Kidney capillary endothelial cell (primary cell): ENCODE measurements at places on chromosomes 6 and 20.
A peak's percentile ranks its signal among the peaks of the same experiment; 100 is the strongest.

DNA sequence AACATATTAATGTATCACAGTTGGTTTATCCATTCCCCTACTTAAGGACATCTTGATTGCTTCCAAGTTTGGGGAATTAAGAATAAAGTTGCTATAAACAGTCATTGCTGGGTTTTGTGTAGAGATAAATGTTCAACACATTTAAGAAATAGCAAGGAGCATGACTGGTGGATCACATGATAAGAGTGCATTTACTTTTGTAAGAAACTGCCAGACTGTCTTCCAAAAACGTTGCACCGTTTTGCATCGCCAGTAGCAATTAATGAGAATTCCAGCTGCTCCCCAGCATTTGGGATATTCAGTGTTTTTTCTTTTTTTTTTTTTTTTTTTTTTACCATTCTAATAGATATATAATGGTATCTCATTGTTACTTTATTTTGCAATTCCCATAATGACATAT lies 695.7 kb upstream of the GJE1 start:
- DNase-seq = no peak

DNA sequence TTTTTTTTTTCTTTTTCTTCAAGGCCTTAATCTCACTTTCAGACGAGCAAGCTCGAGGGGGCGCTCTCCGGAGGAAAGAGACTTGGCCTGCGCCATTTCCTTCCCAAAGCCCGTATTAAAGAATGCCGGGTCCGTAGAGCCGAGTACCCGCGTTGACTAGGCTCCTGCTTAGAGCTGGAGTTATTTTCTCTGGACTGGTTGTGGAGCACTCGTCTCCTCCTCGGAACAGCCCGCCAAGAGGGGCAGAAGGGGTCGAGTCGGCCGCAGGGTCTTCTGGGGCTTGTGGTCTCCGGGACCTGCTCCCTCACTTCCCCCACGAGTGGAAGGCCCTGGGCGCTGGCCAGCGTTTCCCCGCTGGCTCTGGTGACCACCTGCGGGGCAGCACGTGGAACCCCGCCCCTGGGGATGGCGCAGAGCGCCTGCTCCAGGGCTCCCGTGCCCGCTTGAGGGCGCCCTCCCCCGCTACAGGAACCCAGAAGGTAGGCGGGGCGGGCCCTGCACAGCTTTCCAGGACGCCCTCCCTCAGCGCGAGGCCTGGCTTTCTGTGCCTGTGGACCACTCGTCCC lies 2.7 kb upstream of the MEI4 start:
- no peak for DNase-seq

DNA sequence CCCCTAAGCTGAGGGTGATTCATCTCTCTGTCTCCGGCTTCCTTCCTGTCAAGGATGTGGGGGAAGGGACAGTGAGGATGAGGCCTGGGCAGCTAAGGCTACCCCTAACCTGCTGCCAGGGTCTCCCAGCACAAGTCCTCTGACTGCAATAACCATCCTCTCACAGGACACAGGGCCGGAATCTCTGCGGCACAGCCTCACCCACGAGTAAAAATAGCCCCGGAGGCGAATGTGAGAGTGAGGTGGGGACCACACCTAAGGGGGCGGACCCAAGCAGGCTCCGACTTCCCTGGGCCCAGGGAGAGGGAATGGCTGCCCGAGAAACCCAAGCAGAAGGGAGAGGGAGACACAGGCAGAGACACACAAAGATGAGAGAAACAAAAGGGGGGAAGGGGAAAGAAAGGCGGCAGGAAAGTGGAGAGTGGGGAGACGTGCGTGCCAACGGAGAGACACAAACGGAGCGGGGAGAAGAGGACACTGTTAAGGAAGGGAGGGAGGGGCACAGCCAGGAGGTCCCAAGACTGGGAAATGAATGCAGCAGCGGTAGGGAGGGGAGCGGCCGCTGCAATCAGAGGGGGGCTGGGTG lies 1.4 kb downstream of the CLIC1 start:
- DNase-seq = peak; percentile 97

DNA sequence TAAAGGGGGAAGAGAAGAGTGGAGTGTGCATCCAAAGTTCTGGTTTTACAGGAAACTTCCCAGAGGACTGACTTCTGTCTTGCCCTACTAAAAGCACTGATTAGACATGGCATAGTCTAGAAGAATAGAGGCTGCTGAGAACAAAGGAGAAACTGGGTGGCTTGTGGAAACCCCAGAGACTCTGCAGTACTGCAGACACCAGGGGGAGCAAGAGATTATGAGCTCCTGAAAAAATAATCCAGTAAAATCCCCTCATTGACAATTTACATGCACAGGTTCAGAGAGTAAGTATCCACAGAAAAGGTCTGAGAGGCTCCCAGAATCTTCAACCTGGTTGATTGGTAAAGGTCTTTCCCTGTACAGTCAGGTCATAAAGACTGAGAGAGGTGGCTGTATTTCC lies 48.7 kb upstream of the CLVS2 start:
- no peak for DNase-seq

- DNase-seq = no peak
Observed at GRCh38 chr6:11566609-11567008, 29.1 kb downstream of the TMEM170B start.

DNA sequence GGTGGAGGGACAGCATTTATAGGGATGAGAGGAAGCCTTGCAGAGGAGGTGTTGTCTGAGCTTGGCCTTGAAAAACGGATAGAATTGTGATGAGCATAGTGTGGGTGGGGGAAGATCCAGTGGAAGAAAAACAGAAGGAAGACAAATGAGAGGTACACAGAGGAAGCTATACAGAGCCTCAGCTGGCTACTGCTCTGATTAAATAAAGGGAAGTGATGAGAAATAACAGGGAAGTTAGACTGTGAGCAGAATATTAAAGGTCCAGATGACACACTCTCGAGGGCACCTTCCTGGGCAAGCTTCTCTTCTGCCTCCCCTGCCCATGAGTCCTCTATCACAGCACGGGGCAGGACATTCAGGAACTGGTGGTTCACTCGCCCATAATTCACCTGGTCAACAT lies 182.3 kb downstream of the KIF16B start:
- no peak for DNase-seq

DNA sequence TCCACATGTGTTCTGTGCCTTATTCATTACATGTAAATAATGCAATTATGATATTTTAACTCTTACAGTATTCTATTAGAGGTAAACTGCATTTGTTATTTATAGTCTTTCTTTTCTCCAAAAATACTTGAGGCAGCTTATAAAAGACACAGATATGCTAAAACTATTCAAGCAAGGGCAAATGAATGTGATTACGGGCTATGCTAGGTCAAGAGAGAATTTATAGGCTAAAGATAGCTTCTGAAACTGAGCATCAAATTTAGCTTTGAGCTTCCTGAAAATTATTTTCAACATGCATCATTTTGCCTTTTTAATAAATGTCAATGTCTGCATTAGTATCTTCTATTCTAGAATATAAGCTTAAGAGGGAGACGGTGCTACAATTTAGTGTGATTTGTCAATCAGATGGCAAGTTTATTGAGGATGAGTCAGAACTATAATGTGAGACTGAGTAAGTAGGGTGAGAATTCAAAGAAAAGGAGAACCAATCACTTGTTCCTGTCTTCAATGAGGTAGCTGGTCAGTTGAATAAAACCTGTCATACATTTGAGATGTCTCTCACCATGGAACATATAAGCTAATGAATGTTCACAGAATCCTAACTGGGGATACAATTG lies 669.4 kb upstream of the CITED2 start:
- DNase-seq = no peak

- DNase-seq = peak; percentile 37
Observed at GRCh38 chr6:165245287-165245686, 64.1 kb downstream of the C6orf118 start.
